HL-60 (cell line): ENCODE measurements at places on chromosomes 7 and 10.

- no peak for DNase-seq
Measured at GRCh38 chr10:71279590-71280170, 39.4 kb upstream of the SLC29A3 start.

DNA sequence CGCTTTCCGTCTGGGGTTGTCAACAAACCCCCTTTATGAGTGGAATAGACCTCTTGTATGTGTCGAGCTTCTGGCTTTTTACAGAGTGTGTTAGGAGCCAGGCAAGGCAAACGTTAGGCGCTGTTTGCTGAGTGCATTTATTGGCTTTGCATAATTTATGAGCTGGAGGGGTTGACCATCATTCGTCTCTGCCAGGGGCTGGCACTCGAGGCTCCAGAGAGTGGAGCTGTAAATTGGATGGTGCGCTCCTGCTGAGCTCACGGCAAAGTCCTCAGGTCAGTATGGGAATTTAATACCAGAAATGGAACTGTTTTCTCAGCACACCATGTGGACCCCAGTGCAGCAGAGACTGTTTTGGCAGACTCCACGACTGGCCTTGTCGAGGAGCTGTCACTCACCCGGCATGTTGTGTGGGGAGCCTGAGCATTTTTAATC is 699.4 kb upstream of the GALNT17 start:
- no peak for DNase-seq

DNA sequence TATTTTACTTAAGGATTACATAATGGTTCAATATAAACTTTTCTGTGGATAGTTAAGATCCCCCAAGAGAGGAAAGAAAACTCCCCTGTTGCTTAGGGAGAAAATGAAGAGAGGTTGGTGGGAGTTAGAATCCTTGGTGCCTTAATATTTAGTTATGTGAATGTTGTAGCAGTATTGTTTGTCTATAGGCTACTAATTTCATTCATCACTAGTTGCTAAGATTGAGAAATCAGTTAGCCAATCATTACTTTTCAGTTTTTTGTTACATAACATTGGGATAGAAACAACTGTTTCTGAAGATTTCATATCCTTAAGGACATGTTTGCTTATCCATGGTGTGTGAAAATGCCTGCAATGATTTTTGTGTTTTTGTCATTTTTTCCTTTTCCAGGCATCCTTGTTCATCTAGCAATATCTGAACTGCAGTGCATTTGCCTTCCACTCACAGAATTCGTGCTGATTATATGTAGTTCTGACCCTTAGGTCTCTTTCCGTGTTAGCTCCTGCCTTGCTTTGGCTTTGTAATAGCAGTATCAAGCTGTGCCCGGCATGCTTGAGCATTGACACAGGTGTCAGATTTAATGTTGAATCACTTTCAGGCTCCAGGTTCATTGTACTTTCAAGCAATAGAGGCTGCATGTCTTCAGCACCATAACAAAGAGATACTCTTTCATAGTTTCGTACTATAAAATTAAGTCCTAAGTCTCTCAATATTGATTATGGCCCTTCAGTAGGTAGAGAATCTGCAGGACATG is 85.0 kb downstream of the PODXL start:
- DNase-seq = no peak

DNA sequence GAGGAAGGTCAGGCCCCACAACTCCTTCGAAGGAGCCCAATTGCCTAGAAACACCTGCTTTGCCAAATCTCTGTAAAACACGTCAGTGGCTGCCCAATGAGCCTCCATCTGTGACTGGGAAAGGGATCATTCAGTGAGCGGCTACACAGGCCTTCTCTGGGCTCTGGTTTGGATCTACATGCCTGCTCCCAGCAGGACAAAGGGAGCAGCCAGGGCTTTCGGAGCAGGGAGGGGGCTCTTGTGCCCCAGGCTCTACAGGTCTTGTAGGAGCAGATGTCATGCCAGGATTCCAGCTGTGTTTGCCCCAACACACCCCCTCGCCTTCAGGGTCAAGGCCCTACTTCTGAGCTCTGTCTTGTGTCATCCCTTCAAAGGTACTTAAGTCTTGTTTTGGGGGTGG is 73.5 kb downstream of the CLEC2L start:
- no peak for DNase-seq

- DNase-seq = no peak
Measured at GRCh38 chr10:129586898-129587443, 119.9 kb downstream of the MGMT start.

- DNase-seq = no peak
Measured at GRCh38 chr7:129990403-129991192, 37.8 kb upstream of the UBE2H start.
